A375 (cell line): ENCODE measurements at places on chromosomes 7 and 10. TPM values are rescaled to one million over a fixed set of nuclear protein-coding genes. Genes with fewer than 3 reads are reported as not detected.

Gene PAX2
- not detected in 2 replicates for total RNA-seq

Gene DDC
- 0.19 TPM in 1 of 2 replicates, not detected in the other for total RNA-seq

Gene OPN4
- total RNA-seq: not detected in 2 replicates

Gene PRXL2A
- total RNA-seq: 28.3 and 33.2 TPM in 2 replicates

Gene NUTM2E
- not detected in 2 replicates for total RNA-seq

Gene ZNF518A
- total RNA-seq: 8.9 and 11.0 TPM in 2 replicates

Gene EN2
- total RNA-seq: 3.6 and 5.5 TPM in 2 replicates

Gene DGKB
- total RNA-seq: 0.19 and 0.32 TPM in 2 replicates

Gene CCNJ
- total RNA-seq: 3.2 and 5.2 TPM in 2 replicates

Gene PAPOLB
- total RNA-seq: not detected in 2 replicates

Gene PTN
- total RNA-seq: 5.5 and 6.4 TPM in 2 replicates

Gene SYT15
- 0.08 and 0.24 TPM in 2 replicates for total RNA-seq

Gene SPACDR
- total RNA-seq: 0.38 and 0.61 TPM in 2 replicates

Gene RAMP3
- total RNA-seq: not detected in 2 replicates

Gene ITGB8
- 44.3 and 50.9 TPM in 2 replicates for total RNA-seq

Gene PRKCQ
- 3.0 and 3.7 TPM in 2 replicates for total RNA-seq

Gene UFSP1
- 12.3 and 16.0 TPM in 2 replicates for total RNA-seq

Gene LBX1
- total RNA-seq: not detected in 2 replicates

Gene SEMA4G
- total RNA-seq: 2.4 and 3.3 TPM in 2 replicates

Gene SSC4D
- total RNA-seq: 0.64 and 0.75 TPM in 2 replicates

Gene UCN3
- not detected in 2 replicates for total RNA-seq

Gene RSPH10B
- total RNA-seq: 0.11 TPM in 1 of 2 replicates, not detected in the other

Gene NUTM2D
- 1.7 and 2.9 TPM in 2 replicates for total RNA-seq

Gene SPDYE2B
- not detected in 2 replicates for total RNA-seq

Gene CRHR2
- not detected in 2 replicates for total RNA-seq
